Glutamatergic neuron (in vitro differentiated cells): ENCODE measurements at places on chromosomes 1 and 21. TPM values are rescaled to one million over a fixed set of nuclear protein-coding genes. Genes with fewer than 3 reads are reported as not detected.

Gene OR2T35
- not detected for total RNA-seq

DNA sequence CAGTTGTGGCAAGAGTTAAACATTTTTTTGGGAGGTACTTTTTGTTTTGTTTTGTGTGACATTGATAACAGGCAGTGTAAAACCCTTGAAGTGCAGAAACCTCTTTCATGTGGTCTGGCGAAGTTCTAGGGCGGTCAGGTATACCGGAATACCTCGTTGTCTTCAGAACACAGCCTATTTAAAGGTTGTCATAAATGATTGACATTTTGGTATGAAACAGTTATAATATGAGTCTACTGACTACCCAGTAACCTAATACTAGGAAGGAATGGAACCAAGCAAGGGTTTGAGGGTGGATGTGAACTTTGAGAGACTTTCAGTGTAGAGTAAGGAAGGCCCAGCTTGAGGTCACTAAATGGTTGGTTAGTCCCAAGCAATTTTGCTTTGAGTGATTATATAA lies 40.5 kb downstream of the PATJ start:
- DNase-seq = no peak
- H3K27me3 ChIP-seq = no peaks in the 10 kb centered on the region
- H3K4me3 ChIP-seq = no peak overlapping the region
- H3K4me1 ChIP-seq = no peaks in the 10 kb centered on the region
- H3K27ac ChIP-seq = no peak overlapping the region
- no peaks in the 10 kb centered on the region for H3K36me3 ChIP-seq

DNA sequence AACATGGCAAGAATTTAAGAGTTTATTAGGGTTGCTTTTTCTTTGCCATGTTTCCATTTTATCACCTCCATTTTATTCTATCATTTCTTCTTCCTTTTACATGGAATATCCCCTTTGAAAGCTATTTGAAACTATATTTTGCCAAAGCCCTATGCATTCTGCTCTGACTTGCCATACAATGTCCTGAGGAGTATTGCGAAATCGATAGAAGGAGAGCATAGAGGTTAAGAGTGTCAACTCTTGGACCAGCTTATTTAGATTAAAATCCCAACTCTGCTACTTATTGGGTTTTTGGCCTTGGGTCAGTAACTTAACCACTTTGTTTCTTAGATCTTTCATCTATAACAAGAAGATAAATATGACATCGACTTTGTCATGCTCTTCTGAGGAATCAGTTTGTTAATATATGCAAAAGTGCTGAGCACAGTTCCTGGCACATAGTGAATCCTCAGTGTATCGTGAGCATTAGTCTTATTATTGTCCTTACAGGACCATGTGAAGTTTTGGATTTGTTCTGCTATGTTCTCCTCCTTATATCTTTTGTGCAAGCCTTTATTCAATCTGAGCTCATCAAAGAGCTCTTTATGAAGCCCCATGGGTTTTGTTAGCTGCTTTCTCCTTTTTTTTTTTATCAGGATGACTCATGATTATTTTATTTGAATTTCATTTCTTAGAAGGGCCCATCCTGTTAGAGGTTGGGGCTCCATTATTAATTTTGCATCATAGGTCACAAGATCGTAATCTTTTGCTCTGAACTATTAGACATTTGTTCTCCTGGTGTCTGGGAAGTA lies 17.6 kb downstream of the ACKR1 start:
- DNase-seq = no peak
- no peak overlapping the region for H3K27ac ChIP-seq
- peaks cover 3% of the 10 kb centered on the region for H3K27me3 ChIP-seq
- H3K36me3 ChIP-seq = no peaks in the 10 kb centered on the region
- H3K4me1 ChIP-seq = peaks cover 6% of the 10 kb centered on the region
- H3K4me3 ChIP-seq = no peak overlapping the region

DNA sequence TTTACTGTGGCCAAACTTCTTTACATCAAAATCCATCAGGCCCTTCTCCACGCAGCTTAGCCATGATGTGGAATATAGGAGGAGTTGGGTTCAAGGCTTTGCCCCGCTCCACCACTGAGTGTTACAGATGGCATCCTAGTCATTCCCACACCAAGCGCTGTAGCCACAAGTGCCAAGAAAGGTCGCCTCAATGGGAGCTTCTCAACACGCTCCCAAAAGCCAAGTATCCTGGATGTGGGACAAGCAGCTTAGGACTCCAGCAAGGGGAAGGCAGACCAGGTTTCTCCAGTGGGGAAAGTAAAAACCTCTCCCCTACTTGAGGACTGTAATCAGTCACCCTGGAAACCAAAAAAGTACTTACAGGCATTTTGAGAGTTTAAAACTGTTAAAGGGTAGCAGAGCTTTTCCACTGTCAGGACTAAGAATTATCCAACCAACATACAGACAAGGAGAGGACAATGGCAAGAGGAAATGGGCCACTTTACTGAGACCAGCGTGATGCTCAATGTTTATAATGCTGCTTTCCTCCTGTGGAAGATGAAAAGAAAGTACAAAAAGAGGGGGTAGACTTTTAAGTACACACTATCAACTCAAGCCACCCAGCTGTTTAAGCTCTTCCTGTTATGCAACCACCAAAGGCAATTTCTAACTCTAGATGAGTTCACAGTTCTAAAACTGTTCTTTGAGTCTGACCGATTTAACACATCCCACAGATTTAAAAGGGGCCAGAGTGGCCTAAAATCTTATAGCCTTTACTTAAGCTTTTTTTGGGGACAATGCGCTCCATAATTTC lies 120.7 kb upstream of the KRTAP19-8 start:
- peaks cover 1% of the 10 kb centered on the region for H3K27me3 ChIP-seq
- H3K27ac ChIP-seq = no peak overlapping the region
- H3K36me3 ChIP-seq = peaks cover 5% of the 10 kb centered on the region
- H3K4me1 ChIP-seq = peaks cover 24% of the 10 kb centered on the region
- DNase-seq = no peak

DNA sequence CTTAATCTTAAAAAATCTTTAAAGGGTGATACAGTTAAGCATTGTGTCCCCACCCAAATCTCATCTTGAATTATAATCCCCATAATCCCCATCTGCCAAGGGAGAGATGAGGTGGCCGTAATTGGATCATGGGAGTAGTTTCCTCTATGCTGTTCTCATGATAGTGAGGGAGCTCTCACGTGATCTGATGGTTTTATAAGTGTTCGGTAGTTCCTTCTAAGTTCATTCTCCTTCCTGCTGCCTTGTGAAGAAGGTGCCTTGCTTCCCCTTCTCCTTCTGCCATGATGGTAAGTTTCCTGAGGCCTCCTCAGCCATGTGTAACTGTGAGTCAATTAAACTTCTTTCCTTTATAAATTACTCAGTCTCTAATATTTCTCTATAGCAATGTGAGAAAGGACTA lies 10.7 kb downstream of the DHRS3 start:
- H3K4me1 ChIP-seq = no peaks in the 10 kb centered on the region
- no peak overlapping the region for H3K27ac ChIP-seq
- peaks cover 3% of the 10 kb centered on the region for H3K27me3 ChIP-seq
- no peaks in the 10 kb centered on the region for H3K36me3 ChIP-seq
